ENCODE measurements at places on chromosomes 5 and 9.

GRCh38 chr9:131461166-131461565 lies 41.6 kb upstream of the POMT1 start:
- DNase-seq = no peak

GRCh38 chr5:23703940-23704855 lies 196.8 kb downstream of the PRDM9 start:
- no peak for DNase-seq

GRCh38 chr5:164301136-164301535 lies 795.7 kb downstream of the MAT2B start:
- DNase-seq = no peak

DNA sequence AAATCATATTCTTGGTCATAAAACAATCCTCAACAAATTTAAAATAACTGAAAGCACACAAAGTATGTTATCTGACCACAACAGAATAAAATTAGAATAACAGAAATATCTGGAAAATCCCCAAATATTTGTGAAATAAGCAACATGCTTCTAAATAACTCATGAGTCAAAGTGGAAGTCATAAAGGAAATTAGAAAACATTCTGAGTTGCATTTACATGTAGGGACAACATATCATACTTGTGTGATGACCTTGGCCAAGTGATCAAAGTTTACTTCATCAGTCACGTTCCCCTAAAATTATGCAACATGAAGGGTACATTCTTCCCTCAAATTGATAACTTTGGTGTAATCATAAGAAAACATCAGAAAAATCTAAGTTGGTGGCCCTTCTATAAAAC lies 64.7 kb downstream of the CSF2 start:
- no peak for DNase-seq

DNA sequence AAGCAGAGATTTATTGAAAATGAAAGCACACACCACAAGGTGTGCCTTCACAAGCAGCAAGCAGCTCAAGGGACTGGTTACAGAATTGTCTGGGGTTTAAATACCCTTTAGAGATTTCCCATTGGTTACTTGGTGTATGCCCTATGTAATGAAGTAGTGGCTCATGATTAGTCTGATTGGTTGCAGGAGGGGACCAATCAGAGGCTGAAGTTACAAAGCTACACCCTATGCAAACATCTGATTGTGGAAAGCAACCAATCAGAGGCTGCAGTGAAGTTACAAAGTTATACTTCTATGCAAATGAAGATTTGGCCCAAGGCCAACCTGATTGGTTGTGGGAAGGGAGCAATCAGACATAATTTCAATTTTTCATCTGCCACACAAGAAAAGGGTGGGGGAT lies 119.9 kb downstream of the C9orf152 start:
- DNase-seq = no peak

DNA sequence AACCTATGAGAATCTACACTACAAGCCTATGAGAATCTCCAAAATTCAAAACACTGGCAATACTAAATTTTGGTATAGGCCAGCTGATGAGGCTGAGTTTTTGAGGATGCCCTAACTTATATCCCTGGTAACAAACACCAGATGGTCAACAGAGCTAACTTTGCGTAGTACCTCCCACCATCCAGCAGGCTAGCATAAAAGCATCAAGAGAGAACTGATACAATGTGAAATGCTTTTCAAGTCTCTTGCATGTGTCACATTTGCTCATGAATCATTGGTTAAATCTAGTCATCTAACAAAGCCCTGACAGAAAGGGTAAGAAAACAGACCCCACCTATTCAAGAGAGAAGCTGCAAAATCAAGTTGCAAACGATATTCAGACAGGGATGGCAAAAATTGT lies 1609.7 kb upstream of the CDH9 start:
- DNase-seq = no peak

DNA sequence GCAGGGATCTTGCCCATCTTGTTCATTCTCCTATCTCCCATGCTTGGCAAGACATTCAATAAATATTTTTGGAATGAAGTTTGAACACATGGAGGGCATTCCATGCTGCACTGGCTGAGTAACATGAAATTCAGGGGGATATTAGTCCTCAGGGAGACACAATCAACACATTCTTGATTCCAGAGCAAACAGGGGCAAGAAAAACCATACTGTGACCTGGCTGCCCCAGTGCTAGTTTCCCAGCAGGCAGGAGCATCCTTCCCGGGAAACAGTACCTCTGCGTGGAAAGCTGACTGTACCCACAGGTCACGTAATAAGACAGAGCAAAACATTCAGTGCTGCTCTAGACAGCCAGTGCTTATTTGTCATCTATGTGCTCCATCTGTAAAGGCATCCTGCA lies 66.3 kb upstream of the SPOCK1 start:
- no peak for DNase-seq

DNA sequence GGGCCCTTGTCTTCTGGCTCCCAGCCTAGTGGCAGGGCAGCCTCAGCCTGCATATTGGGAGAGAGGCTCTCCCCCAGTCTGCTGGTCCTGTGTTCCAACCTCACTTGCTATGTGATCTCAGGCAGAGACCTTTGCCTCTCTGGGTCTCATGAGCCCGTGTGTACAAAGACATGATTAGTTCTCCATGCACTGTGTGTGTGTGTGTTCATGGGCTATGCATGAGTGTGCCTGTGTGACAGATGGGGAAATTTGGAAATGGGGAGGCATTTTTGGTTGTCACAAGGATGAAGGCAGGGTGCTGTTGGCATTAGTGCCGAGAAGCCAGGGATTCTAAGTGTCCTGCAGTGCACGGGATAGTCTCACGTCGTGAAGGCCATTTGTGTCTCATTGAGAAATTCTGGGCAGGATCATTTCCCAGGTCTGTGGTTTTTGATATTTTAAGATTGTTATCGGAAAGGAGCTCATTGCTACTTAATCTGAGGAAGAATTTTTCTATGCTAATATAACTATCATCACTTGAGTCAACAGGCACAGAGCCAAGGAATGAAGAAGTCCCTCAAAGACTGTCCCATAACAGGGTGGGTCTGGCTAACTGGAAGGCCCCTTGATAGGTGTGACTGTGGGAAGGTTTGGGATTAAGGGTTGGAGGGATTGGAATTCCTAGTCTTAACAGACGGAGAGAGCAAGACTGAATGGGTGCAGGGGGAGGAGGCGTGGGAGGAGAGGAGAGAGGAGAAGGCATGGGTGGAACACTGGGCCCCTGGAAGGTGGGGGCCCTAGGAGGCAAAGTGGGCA lies 168.5 kb downstream of the RGS3 start:
- no peak for DNase-seq

DNA sequence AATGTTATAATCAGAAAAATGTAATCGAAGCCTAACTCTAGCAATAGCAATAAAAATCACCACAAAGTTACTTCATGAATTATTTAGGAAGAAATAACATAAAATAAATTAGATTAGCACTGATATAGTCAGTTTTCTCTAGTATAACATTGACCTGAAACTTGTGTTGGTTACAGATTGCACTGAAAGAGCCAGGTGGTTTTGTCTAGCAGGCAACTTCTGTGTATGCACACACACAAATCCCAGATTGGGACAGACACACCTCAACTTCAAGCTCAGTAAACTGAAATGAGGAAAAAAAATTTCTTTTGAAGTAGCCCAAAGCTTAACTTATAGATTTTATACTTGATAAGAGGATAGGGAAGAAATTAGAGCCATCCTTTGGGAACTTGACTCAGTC lies 129.3 kb downstream of the EFNA5 start:
- DNase-seq = no peak

DNA sequence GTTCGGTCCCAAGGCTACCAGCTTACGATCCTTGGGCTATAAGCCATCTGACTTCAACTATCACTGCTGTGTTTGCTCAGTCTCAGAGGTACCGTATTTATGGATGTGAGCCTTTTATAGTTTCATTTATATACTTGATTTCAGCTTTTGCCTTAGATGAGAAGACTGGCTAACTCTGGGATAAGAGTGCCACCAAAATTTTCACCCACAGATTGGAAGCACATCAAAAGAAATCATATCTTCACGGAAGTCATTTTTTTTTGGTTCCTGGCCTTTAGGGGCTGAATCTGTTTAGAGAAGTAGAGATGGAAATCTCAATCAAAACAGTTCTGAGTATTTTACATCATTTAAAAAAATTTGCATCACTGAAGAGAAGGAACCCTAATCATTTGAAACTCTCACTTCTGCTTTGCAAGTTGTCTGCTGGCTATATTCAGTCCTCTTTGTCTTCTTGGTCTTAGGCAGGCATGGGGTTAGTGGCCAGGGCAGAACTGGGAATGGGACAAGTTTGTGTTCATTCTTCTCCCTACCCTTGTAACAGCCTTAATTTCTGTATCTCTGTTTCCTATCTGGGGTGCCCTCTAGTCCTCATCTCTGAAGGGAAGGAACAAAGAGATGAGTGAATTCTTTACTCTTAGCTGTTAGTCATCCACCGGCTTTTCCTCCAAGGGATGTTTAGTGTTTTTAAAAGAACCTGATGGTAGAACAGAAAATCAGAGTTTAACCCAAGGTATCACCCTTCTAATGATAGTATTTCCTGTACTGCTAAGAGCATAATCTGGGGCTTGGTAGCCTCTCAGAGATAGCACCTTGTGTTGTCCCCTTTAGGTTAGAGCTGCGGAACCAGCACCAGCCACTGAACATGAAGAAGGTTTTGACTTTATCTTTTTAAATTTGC lies 14.1 kb upstream of the TNFAIP8 start:
- no peak for DNase-seq

DNA sequence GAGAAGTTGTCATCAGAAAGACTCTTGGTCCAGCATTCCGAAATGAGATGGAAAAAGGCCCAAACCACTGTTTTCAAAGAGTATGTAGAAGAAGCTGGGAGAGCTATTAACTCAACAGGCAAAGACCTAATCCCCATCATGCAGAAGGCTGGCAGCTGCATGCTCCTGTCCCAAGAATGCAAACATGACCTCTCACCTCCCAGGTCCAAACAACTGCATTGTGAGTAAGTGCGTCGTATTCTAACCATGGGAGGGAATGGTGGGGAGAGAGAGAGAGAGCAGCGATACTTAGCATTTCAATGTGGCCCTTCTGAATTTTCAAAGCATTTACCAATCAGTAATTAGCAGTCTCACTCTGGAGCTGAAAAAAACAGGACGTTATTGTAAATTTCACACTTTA lies 27.6 kb downstream of the TRPC7 start:
- DNase-seq = no peak

DNA sequence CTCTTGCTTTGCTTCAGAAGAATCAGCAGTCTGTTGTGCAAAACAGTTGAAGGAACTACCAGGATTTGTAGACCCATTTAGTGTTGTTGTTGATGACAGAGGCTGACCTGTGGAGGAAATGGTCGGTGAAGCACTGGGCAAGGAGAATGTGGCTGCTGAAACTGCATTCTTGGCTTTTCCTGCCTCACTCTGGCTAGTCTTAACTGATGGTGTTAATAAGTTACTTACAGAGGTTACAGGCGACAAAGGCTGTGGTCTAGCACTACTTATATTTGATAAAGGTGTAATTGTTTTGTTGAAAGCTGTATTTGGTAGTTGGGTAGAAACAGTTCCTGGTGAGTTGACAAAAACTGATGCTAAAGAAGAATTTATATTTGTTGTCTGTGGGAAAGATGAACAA lies 31.5 kb downstream of the MLANA start:
- DNase-seq = no peak

GRCh38 chr5:149337736-149338135 lies 7.6 kb upstream of the GRPEL2 start:
- DNase-seq = no peak

- no peak for DNase-seq
These were observed 71.1 kb upstream of the NFIL3 start for GRCh38 chr9:91494751-91495150.

DNA sequence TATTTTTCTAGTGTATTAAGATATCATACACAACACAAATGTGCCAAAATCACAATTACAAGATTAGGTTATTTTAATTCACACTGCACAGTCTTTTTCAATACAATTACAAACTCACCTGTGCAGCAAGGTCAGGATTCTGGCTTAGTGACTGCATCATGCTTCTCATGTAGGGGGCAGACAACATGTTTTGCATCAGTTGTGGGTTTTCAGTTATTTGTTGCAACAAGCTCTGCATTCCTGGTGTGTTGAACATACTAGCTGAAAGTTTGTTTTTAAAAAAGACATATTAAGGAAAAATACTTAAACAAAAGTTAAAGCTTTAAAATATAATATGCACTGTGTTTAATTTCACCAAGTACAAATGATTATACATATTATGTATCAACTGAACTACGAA lies 38.7 kb downstream of the UBQLN1 start:
- DNase-seq = no peak

- DNase-seq = no peak
These were observed 421 bp downstream of the RUSC2 start for GRCh38 chr9:35490155-35490909.

DNA sequence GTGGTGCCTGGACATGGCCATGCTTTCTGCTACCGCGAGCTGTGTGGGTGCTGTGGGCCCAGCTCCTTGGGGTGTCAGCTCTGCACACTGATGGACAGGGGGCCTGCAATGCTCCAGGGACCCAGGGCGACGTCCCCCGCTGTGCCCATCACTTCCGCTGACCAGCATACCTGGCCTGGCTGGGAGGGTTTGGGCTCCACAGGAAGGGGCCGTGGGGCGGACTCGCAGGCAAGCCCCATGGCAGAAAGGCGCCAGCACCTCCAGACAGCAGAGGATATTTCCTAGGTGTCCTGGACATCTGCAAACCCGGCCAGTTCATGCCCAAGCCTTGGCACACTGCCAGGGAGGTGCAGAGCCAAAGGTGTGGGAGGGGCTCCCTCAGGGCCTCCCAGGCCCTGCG lies 295.8 kb upstream of the IRX4 start:
- no peak for DNase-seq

- DNase-seq = no peak
These were observed 17.1 kb downstream of the TMEM8B start for GRCh38 chr9:35845824-35846771.

- no peak for DNase-seq
These were observed 364.6 kb downstream of the NPR3 start for GRCh38 chr5:33075731-33076130.

DNA sequence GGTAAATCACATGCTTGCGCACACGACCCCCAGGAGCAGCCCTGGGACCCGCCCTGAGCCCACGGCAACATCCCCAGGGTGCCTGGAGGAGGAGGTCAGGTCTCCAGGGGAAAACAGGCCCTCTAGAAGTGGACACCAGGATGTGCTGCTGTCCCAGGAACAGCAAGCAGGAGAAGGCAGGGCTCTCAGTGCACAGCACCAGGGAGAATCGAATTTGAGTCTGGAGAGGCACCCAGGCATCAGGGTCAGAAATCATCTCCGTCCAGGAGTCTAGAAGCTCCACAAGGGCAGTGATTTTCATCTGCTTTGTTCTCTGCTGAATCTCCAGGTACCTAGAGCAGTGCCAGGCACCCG lies 93.6 kb downstream of the PAX5 start:
- no peak for DNase-seq

DNA sequence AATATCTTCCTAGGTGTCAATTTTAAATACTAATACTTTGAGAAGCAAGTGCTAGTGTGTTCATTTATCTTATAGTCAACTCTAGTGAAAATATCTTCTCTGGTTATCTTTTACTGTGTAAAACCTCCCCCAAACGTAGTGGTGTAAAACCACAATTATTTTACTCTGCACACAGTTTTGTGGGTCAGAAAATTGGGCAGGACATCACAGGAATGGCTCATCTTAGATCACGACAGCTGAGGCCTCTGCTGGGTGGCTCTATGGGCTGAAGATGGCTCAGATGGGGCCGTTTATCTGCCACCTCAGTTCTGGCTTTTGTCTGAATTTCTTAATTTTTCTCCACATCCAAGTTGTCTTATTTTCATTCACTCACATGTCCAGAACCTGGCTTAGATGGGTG lies 457.2 kb upstream of the ACTBL2 start:
- no peak for DNase-seq

- no peak for DNase-seq
These were observed 538.5 kb upstream of the DMAC1 start for GRCh38 chr9:8337834-8338766.

GRCh38 chr9:108001237-108001636 lies 511.7 kb upstream of the KLF4 start:
- no peak for DNase-seq

GRCh38 chr9:134676361-134676760 lies 34.8 kb downstream of the COL5A1 start:
- DNase-seq = no peak

Measured in activated naive CD8-positive, alpha-beta T cell treated with anti-CD3 and anti-CD28 coated beads, Interleukin-2, amount 50 U/mL, for 16 hours (primary cell).